ENCODE measurements at places on chromosomes 12 and 14. TPM values are rescaled to one million over a fixed set of nuclear protein-coding genes. Genes with fewer than 3 reads are reported as not detected.

SSTR1 gene
- total RNA-seq: not detected

TCHP gene
- 31.4 TPM for total RNA-seq

FGF23 gene
- total RNA-seq: 0.25 TPM

KCNK10 gene
- 11.5 TPM for total RNA-seq

TMTC1 gene
- total RNA-seq: 13.1 TPM

STAC3 gene
- total RNA-seq: 3.8 TPM

PLXNC1 gene
- 5.8 TPM for total RNA-seq

FZD10 gene
- total RNA-seq: 14.2 TPM

PTGER2 gene
- total RNA-seq: not detected

C12orf54 gene
- not detected for total RNA-seq

DHRS2 gene
- total RNA-seq: not detected

NUMB gene
- 40.2 TPM for total RNA-seq

DCN gene
- total RNA-seq: 17.9 TPM

RNASE8 gene
- not detected for total RNA-seq

SLC15A4 gene
- 19.4 TPM for total RNA-seq

CLEC9A gene
- not detected for total RNA-seq

SYNDIG1L gene
- total RNA-seq: not detected

FOXN4 gene
- 1.3 TPM for total RNA-seq

All from neural crest cell (in vitro differentiated cells).